ENCODE measurements at places on chromosomes 7 and 10.

DNA sequence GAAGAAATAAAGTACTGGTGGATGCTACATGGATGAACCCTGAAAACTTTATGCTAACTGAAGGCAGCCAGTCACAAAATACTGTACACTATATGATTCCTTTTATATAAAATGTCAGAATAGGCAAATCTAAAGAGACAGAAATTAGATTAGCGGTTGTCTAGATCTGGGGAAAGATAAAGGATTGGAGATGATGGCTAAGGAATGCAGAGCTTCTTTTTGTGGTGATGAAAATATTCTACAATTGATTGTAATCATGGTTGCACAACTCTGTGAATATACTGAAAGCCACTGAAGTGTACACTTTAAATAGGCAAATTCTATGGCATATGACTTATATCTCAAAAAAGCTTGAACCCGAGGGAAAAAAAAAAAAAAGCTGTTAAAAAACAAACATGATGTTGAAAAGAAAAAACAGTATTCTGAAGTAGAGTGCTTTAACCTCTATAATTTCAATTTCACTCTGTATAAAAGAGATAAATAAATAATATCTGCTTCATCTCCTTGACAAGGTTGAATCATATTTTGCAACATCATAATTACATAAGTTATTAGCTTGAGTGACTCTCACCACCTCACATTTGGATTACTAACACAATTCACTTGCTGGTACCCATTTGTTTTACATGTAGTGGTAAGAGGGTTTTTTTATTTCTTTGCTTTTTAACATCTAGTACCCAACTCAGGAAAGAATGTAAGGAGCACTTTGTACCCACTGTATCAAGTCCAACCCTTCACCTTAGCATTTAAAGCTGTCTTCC lies 2.8 kb upstream of the GNAI1 start:
- no peak for DNase-seq

- DNase-seq: no peak
These were observed 230.1 kb downstream of the GLI3 start for GRCh38 chr7:42006801-42007513.

- no peak for DNase-seq
These were observed 1.6 kb downstream of the DENND11 start for GRCh38 chr7:141700296-141700847.

DNA sequence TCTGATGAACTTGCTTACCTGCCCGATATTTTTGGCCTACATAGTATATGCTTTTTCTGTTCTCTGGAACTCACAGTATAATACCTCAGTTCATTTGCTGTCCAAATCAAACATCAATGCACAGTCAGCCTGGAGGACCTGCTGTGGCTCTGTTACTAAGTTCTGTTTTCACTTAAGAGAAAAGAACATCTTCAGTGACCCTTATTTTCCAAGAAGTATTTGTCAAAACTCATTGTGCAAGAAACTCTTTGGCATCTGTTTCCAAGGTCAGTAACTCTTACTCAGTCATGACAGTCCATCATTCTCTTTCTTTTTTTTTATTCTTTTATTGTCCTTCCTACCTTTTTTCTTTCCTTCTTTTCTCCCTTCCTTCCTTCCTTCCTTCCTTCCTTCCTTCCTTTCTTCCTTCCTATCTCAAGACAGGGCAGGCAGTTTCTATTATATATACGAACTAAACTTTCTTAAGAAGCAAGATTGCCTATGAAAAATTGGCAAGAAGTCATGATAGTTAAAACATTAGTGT lies 37.8 kb upstream of the SEM1 start:
- DNase-seq: no peak

- DNase-seq: no peak
These were observed 727 bp downstream of the ATRNL1 start for GRCh38 chr10:115093776-115094408.

GRCh38 chr7:3067193-3067592 lies 23.5 kb upstream of the CARD11 start:
- DNase-seq: no peak

DNA sequence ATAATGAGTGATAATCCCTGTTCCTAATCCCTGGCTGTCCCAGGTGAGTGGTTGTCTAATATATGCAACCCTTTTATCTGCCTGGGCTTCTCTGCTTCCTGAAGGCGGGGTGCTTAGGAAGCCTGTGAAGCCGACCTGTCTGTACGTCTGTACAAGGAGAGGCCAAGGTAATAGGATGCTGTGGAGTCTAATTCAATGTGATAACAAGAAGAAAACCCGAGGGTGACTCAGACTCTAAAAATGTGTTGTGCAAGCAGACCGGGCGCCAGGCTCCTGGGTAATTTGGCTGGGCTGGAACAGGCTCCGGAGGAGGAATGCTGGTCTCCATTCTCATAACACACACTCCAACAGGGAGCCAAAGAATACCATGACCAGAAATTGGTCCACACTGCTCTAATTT lies 43.6 kb downstream of the THNSL1 start:
- peak; percentile 74 for DNase-seq

DNA sequence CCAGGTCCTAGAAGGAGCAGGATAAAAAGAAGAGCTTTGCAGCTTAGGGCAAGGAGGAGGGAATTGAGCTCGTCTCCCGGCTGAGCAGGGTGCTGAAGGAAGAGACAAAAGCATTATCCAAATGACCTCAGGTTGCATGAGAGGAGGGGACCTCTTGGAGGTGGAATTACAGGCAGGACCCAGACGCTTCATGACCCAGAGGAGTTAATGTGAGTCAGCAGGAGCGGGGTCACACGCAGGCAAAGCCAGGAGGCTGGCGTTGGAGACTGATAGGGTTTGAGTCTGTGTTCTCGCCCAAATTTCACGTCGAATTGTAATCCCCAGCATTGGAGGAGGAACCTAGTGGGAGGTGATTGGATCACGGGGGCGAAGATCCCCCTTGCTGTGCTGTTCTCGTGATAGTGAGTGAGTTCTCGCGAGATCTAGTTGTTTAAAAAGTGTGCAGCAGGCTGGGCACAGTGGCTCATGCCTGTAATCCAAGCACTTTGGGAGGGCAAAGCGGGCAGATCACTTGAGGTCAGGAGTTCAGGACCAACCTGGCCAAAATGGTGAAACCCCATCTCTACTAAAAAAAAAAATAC lies 63.7 kb upstream of the AUTS2 start:
- DNase-seq: no peak

GRCh38 chr10:105674448-105674847 lies 1033.4 kb downstream of the SORCS3 start:
- no peak for DNase-seq

- DNase-seq: no peak
These were observed 136.1 kb upstream of the MYO3A start for GRCh38 chr10:25797888-25798429.

- no peak for DNase-seq
These were observed 122.0 kb downstream of the FAM53B start for GRCh38 chr10:124622158-124622557.

DNA sequence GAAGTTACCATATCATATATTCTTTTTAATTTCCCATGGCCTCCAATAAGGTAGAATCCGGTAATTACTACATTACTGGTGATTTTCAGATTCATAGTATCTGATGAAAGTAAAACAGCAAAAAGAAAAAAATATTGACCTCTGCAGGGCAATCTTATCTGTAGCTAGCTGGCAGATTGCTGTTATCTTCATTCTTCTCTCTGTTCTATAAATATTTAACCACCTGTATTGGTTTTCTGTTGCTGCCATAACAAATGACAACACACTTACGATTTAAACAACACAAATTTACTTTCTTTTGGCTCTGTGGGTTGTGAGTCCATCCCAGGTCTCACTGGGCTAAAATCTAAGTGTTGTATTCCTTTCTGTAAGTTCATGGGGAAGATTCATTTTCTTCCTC lies 164.5 kb downstream of the ZEB1 start:
- DNase-seq: no peak

DNA sequence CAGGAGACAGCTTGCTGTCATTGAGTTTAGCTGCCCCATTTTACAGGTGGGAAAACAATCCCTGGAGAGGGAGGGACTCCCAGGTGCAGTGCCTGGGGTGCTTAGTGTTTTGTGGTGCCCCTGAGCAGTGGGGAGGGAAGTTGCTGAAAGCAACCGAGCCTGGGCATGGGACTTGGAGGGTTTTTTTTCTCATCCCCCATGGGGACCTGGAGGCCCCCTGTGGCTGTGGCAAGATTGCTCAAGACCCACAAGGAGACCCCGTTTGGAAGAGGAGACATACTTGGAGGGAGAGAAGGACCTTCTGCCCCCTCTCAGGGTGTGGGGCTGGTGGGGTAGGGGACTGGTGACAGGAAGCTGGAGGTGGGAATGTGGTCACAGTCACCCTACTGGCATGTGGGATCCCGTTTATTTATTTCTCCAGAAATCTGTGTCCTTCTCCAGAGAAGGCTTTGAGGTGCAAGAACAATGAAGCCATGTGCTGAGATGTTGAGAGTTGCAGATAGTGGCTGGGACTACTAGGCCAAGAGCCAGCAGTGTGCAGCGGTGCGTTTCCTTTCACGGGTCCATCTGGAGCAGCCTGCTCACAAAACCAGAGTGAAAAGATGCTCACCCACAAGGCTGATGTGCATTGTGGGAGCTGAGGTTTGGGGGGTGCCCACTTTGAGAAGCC lies 21.5 kb downstream of the ZMIZ1 start:
- no peak for DNase-seq

GRCh38 chr7:2405601-2406345 lies 2.4 kb downstream of the CHST12 start:
- DNase-seq: no peak

GRCh38 chr7:118696879-118697278 lies 472.4 kb downstream of the ANKRD7 start:
- DNase-seq: no peak

DNA sequence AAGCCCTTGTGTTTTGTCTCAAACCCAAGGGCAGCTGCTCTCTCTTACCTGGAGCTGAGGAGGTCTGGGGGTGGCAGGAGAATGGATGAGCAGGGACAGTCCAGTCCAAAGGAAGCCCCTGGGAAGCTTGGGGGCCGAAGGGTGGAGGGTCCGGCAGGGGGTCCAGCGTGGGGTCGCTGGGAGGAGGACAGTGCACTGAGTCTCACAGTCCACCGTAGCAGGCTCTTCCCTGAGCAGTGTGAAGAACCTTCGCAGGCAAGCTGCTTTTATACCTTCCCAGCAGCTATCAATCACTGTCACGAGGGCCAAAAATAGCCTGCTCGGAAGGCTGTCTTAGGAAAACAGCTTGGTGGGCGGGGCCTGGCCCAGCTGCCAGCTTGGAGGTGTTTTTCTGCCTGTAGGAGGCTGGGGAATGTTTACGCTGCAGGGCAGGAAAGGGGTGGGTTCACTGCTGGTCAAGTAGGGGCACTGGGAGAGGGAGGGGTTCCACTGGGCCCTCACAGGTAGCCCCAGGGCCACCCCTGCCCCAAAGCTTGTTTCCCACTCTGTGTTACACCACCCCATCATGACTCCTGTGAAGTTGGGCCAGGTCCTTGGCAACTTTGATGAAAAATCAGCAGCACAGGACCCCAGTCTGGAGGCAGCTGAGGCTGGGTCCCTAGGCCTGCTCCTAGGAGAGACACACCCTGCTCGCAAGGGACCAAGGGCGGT lies at the start of gene DEPP1:
DEPP1 (minus strand) TSS at position 240 of the 711 bp plus-strand sequence. CDS start 779 bp downstream, outside the sequence.
- DNase-seq: peak; percentile 85

DNA sequence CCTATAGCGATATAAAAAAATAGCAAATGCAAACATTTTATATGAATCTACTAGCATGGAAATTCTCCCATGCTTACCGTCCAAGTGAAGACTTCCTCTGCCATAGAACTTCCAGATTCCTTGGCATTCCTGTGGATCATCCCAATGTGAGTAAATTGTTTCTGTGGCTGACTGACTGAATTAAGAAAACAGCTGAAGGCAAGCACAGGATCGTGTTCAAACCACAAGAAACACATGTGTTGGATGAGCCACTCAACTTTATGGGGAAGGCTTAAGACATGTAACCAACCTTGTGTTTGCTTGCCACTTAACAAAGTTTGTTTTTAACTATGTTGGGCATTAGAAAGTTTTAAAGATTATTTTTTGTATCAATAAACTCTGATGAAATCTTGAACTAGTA lies 2.6 kb upstream of the MYPN start:
- DNase-seq: peak; percentile 97

- no peak for DNase-seq
These were observed 9.7 kb downstream of the CAMK1D start for GRCh38 chr10:12358863-12359564.

DNA sequence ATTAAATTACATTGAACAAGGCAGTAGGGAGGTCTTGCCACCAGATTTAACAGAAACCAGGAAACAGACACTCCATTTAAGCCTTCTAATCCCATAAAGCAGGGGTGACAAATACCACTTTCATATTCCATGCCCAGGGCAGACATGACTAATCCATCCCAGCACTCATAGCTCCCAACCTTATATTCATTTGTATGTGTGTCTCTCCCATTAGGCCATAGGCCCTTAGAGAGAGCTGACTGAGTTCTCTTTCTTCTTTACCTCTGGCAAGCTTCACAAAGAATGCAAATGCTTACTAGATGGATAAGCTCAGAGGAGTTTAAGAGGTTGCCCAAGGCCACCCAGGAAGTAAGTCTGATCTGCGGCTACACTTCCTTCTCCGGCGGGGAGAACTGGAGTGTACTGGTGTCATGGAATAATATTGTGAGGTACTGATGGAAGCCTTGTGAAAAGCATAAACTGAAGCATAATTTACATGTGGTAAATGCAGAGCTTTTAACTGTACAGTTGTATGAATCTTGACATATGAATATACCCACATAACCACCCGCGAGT lies 239.7 kb upstream of the HABP2 start:
- no peak for DNase-seq

- no peak for DNase-seq
These were observed 7.6 kb downstream of the IQCE start for GRCh38 chr7:2566348-2566889.

- peak; percentile 72 for DNase-seq
These were observed 132.7 kb downstream of the ELAPOR2 start for GRCh38 chr7:86926732-86927131.

- no peak for DNase-seq
These were observed 180.8 kb downstream of the USP6NL start for GRCh38 chr10:11430421-11431215.

DNA sequence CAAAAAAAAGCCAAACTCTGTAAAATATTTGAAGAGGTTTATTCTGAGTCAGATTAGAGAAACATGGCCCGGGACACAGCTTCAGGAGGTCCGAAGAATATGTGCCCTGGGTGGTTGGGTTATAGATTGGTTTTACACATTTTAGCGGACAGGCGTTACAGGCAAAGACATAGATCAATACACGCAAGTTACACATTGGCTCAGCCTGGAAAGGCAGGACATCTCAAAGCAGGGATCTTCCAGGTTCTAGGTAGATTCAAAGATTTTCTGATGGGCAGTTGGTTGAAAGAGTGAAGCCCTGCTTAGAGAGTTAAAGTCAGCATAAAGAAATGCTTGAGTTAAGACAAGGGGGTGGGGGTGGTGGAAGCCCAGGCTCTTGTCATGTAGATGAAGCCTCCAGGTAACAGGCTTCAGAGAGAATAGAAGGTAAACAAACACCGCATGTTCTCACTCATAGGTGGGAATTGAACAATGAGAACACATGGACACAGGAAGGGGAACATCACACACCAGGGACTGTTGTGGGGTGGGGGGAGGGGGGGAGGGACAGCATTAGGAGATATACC lies 464.3 kb upstream of the ADARB2 start:
- DNase-seq: no peak

DNA sequence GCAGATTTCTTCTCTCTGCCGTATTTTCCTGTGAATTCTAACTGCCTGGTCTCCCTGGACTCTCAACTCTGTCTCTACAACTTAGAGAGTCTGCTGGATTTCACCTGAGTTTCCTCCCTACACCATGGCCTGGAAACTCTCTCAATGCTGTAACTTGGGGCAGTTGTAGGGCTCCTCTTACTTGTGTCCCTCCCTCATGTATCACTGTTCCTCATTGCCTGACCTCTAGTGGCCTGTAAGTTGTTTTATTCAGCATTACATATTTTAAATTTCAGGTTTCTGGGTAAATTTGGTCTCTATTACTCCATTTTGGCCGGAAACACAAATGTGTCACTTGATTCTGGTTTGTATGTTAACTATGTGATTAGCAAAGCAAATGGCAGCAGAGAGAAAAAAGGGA lies 70.9 kb downstream of the DYNC1I1 start:
- DNase-seq: no peak

Measured in HCEC 1CT (cell line).